ENCODE measurements at places on chromosomes 4 and X.

DNA sequence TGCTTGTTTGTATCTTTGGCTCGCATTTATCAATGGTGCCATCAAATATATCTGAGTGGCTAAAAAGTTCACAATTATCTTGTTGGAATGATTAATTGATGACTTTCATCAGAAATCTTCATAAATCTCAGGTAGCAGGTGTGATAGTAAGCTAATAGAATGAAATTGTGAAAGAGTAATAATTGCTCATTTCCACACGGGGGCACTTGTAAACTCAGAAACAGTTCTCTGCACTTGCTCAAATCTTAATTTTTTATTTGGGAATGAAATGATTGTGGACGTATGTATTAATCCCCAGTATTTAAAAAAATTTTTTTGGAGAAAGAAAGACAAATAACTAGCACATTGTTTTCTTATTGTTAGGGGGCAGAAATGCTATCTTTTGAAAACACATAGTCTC is 132.8 kb downstream of the DTHD1 start:
- DNase-seq = no peak

DNA sequence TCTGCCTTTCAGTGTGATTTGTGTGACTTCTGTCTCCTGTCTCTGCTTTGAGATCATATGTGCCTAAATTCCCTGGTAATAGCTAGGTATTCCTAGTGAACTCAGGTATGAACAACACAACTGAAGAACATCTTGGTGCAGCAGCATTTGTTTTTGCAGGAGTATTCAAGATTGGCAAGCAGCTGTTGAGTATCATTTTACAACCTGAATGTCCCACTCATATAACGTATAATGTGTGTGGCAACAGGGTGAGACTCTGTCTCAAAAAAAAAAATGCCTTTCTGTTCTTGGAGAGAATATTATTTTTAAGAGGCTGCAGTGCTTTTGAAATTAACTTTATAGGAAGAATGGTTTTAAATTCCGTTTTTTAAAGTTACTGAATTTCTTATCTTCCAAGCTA is 7.7 kb downstream of the LSM6 start:
- no peak for DNase-seq

DNA sequence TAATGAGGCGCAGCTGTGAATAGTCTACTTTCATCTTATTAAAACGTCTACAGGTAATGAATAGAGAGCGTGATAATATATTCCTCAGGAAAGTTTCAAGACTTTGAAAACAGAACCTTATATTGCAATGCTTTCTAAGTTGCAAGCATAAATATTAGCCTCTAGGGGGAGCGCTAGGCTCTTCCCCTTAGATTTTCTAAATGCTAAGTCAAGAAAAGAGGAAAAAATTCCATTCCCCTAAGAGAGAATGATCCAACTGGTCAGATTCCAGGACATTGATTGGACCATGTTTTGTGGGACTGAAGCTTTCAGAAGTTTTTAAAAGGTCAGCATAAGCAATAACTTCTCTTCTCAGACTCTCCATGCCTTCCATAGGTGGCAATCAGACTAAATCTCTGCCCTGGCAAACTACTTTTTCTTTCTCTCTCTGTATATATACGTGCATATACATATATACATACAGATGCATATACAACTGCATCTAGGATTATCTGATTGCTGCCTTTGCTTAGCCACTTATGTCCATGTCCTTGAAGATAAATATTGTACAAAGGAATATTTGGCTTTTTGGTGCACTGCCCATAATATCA is 492.9 kb downstream of the INPP4B start:
- no peak for DNase-seq

- DNase-seq = no peak
Observed at GRCh38 chrX:132426695-132427281, 62.0 kb downstream of the MBNL3 start.

DNA sequence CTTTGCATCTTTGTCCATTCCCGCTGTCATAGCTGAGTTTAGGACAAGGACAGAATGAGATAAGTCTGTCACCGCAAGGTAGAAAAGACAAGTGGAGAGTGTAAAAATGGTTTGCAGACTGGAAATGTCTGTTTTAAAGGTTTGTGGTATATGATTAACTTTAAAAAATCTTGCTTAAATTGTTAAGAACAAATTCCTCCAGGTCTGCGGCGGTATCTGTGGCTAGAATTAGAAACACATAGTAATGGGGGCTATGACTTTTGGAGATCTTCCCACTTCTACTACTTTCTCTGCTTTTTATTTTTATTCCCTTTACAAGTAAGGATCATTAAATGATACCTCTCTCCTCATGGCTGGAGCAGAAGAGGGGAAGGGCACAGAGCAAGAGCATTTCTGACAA is 92.2 kb downstream of the MID1IP1 start:
- DNase-seq = no peak

DNA sequence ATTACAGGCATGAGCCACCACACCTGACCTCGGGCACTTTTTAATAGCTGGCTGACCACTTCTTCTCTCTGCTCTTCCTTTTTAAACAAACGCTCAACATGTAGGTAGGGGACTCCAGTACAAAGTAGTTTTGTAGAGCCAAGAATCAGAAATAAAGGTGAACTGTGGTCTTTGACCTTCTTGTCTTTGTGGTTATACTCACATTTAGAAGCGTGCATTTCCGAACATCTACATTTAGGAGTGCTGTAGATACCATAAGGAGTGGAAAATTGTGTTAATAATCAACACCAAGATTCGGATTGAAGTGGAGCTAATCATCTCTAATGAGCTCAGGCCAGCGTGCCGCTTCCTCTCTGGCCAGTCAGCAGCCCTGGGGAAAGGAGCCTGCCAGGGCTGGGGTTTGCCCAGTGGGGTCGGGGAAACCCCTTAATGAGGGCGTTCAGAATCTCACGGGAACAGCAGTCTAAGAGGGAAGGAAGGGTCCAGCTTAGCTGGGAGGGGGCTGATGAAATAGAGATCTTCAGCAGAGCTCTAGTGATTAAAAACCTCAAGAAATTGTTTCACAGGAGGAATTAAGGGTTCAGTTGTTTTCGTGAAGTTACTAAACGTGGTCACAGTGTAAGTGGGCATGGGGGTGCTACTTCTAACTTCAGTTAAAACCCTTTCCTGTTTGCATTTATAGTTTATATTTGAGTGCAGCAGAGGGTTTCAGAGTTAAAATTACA is 81.2 kb downstream of the GAB1 start:
- DNase-seq = no peak

- no peak for DNase-seq
Observed at GRCh38 chrX:30573125-30573524, 4.4 kb downstream of the TASL start.

DNA sequence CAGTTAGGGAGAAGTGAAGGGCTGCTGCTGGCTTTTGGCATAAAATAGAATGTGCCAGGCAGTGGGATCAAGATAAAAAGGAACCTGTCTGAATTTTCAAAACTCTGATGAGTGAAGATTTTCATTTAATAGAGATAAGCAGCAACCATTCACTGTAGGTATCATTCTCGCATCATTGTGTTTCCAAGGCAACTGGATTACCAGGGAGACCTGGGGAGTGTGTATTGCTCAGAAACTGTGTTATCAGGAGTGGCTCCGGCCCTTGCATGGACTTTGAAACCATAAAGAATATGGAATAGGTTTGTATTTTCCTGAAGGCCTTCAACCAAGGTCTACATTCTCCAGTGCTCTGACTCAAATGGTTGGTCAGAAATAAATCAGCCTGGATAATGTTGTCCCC is 23.3 kb upstream of the MAGEA4 start:
- DNase-seq = no peak

- DNase-seq = no peak
Observed at GRCh38 chr4:46684041-46684440, 225.0 kb downstream of the COX7B2 start.

DNA sequence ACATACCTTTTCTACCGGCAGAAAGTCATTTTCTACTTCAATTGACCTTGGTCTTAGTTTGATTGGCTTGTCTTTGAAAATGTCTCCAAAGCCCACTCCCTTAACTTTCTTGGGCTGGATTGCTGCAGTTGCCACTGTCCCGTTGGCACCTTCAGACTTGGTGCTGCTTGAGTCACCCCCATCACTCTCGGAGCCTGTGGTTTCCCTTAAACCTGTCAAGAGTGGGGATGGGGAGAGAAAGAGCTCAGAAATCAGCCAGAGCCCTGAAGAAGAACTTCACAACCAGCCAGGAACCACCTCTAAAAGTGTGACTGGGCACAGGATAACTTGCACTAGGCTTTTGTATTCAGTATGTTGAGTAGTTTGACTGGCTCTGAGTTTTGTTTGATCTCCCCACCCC is 168.5 kb upstream of the MAP3K15 start:
- DNase-seq = no peak

GRCh38 chrX:100673397-100673953 is 29.5 kb downstream of the SRPX2 start:
- DNase-seq = no peak

DNA sequence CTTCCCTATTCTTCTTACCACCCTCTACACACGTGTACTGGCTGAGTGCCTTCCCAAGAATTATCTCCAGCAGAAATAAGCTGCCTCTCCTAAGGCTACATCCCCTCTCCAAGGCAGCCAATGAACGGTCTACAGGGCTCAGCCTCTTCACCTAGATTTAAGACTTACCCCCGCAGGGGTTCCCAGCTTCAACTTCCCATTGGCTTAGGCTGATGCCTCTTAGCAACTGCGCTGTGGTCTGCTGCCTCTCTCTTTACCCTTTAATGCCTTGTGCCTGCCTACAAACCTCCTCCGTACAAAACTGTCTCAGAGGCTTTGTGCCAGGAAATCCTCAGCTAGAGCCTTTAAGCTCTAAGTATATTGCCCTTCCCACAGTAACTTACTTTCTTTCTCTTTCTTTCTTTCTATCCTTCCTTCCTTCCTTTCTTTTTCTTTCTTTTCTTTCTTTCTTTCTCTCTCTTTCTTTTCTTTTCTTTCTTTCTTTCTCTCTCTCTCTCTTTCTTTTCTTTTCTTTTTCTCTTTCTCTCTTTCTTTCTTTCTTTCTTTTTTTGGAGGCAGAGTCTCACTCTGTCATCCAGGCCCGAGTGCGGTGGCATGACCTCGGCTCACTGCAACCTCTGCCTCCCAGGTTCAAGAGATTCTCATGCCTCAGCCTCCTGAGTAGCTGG is 15.1 kb upstream of the PIGA start:
- DNase-seq = no peak

DNA sequence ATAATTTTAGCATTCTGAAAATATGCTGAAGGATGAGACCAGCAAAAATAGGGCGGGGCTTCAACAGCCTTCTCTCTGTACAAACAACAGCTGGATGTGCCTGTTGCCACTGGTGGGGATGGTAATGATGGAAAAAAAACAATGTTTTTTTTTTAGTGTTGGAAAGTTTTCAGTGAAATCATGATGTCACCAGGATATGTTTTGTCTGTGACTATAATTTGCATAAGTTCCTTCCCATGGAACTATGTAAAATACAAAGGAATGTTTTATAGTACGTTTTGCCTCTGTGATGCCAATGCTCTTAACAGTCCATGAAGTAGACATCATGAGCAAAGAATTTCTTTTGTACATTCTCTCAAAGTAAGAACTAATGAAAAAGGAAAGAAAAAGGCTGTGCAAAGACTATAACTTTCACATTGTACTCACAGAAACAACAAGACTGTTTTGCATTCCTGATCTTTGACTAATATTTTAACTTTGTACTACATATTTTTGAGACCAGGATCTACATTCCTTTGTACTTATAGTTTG is 589.7 kb downstream of the SPRY1 start:
- DNase-seq = no peak

- no peak for DNase-seq
Observed at GRCh38 chr4:16868674-16869073, 29.8 kb downstream of the LDB2 start.

GRCh38 chr4:28481565-28481964 is 1620.9 kb downstream of the STIM2 start:
- no peak for DNase-seq

- DNase-seq = peak; percentile 54
Observed at GRCh38 chr4:10075158-10075863, 41.3 kb downstream of the WDR1 start.

- no peak for DNase-seq
Observed at GRCh38 chrX:47283015-47283771, 50.4 kb downstream of the USP11 start.

GRCh38 chr4:53100501-53101190 is 238.5 kb downstream of the RASL11B start:
- no peak for DNase-seq

DNA sequence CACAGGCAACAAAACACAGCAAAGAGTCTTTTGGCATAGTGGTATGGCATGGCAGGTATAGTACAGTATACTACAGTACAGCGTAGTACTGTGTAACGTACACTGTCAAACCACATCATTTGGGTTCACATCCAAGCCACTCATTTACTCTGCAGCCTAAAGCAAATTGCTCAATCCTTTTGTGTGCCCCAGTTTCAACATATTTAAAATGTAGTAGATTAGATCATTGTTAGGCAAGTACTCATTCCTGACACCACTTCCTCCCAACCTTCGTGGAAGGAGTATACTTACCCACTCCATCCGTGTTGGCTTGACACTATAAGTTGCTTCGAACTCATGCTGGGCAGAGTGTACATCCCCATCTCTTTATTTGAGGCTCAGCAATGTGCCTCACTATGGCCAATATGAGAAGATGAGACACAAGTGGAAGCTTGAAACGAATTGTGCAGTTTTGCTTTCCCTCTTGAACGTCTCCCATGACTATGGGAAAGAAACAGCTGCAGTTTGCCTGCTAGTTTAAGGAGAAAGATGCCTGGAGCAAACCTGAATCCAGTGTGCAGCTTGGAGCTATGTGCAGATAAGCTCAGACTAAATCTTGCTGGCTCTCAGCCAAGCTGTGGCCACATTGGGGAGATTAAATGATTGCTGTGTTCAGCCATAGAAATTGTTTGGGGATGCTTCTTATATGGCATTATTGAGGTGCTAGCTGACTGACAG is 85.7 kb upstream of the TBL1X start:
- DNase-seq = no peak

- no peak for DNase-seq
Observed at GRCh38 chr4:91596718-91597117, 707.0 kb upstream of the GRID2 start.

DNA sequence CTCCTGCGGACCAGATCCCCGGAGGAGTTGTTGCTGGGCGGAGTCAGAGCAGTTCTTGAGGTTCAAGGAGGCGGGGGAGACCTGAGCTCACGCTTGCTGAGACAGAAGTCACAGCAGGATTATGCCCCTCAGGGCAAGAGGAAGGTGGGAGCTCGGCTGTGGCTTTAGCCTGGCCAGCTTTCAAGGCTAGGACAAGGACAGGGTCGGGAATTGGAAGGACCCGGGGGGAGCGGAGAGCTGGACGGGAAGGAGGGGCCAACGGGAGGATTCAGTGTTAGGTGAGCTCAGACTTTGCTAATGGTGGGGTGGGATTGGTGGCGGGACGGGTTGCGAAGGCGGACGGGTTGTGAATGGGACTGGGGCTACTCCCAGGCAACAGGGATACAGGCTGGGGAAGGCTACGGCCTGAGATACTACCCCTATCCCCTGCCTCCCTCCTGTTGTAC is at the start of gene RIBC1:
Gene RIBC1 (plus strand): TSS at position 13 of the 446 bp plus-strand sequence. CDS start 3,404 bp downstream, outside the sequence.
- no peak for DNase-seq
